Pancreas (tissue), 10 donors: ENCODE measurements at places on chromosomes 6 and 20. TPM values are rescaled to one million over a fixed set of nuclear protein-coding genes. Genes with fewer than 3 reads are reported as not detected.

Gene SEMG1
- not detected for polyA plus RNA-seq

Gene C20orf204
- polyA plus RNA-seq, result 2.4 TPM

DNA sequence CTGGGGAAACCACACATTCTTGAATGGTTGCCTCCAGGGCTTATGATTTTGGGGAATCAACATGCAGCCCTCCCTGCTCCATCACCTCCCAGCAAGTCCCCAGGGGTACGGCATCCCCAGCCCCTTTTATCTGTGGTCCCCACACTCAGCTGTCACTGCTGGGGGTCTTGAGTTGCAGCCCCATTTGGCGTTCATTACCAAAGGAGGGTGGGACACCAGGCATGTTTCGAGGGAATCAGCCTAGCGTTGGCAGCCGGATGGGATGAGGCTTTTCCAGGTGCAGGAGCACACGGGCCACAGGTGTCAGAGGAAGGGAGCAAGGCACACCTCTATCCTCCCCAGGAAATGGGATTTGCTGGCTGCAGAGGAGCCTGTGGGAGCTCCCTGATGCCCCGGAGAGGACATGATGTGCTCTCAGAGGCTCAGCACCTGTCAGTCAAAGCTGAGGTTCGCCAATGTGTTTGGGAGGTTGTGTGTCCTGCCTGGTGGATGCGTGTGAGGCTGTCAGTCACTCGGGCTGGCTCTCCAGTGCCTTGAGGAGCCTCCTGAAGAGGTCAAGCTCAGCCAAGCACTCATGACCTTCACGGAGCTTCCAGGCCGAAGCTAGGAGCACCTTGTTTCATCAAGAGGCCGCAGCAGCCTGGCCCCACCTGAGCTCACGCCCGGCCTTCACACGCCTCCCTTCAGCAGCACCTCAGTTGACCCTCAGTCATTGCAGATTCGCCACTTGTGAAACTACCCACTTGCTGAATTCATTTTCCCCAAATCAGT, 95.0 kb downstream of the ERMARD start:
- DNase-seq, result no peak

DNA sequence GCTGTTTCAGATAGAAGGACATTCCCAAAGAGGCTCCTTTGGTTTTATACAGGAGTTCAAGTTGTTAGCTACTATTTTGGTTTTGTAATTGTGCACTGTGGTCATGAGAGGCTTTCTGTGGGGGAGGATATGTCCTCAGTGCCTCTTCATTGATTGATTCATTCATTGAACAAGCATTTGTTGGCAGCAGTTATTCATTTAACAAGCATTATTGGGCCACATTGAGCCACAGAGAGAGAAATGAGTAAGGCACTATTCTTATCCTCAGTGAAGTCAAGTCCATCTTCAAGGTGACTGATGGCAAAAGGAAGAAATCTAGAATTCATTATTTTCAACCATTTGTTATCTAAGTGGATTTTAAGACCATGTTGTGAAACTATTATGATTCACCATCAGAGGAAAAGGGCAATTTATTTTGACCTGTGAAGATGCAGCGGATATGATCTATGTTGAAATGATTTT, 697.2 kb upstream of the CITED2 start:
- DNase-seq, result no peak

GRCh38 chr20:2217857-2218539, 77.8 kb upstream of the TGM3 start:
- DNase-seq, result no peak

DNA sequence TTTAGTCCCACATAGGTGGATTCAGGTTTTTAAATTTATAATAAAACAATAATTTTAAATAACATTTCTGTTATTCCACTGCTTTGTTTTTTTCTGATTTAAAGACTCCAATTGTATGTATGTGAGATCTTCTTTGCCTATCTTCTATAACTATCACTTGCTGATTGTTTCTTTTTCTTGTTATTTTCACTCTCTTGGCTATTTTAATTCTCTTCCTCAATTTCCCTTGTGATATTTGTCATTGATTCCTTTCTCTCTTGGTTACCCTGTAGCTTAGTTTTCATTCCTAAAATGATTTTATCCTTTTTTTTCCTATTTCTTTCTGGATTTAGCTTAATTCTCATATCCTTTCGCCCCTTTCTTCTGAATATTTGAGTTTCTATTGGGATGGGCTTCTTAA, 227.3 kb upstream of the TENT5A start:
- DNase-seq, result no peak
